ENCODE measurements at places on chromosomes 2 and 18. TPM values are rescaled to one million over a fixed set of nuclear protein-coding genes. Genes with fewer than 3 reads are reported as not detected.

DNA sequence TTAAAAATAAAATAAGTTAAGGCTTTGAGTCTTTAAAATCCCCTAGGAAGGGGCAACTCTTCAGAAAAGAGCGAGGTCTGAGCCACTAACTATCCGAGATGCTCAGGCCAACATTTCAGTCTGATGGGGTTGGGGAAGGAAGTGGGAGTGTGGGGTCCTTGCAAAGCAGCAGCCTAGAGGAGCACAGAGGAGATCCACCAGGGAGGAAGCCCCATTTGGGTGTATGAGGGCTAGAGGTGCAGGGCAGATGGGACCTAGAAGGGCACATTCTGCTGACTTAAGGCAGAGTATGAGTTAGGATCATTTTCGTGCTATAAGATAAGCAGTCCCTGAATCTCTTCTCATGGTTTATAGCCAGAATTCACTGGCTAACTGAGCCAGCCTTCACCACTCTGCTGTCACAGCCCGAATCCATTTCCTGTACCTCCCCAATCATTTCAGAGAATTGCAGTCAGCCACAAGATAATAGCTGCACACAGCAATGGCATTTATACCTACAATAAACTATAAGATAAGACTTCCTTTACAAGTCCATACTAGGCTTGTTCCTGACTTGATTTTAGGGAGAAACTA is 37.0 kb downstream of the MRPL30 start:
- DNase-seq: no peak

ATP8B1 gene
- not detected for total RNA-seq

DNA sequence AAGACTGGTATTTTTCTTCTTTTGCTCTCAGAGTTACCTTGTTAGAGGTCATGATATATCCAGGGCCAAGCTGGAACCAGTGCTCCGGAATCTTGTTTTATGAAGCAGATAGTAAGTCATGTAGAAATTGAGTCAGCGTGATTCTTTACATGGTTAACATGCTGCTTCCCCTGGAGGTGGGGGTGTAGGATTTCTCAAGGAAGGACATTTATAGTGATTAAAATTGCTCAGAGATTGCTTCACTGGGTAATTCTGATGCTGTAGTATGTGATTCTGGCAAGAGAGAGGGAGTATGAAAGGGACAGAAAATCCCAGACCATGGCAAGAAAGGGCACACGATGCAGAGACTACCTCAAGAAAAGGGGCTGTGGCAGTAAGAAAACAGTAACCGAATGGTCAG is 8.0 kb upstream of the MYL1 start:
- DNase-seq: no peak

DNA sequence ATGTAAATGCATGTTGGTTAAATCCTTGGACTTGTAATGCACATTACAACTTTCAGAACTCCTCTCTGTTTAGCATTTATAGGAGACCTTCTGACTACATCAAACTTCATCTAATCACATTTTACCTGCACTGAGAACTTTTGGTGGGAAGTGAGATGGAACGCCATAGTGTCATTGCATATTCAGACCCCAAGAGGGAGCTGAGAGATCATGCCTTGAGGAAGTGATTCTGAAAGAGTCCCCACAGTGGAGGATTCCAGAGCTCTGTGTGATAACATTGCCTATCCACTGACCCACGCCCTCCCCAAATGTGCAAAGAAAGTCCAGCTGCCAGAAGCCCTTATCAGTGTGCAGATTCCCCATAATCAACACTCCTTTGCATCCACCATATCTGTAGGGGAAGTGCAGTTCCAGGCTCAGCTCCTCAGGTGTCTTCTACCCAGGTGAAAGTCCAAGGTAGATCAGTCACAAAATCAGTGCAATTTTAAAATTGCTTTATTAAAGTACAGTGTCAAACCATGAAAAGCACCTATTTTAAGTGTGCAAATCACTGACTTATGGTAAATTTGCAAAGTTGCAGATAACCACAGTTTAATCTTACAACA is 212.4 kb downstream of the RPIA start:
- DNase-seq: no peak

SIX3 gene
- not detected for total RNA-seq

DNA sequence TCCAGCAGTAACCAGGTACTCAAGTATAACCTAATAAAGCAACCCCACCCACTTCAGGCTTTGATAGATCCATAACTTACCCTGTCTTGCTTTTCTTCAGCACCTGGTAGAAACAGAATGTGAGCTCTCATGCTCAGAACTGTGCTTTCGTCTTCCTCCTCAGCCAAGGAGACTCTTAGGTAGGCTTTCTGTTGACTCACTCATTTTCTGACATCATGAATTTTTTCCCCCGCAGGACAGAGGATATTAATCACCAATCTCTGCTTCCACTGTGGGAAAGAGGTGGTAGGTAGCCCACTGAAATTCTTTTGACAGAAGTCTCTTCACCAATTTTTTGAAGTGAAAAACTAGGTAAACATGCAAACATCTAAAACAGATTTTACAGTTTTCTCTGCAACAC is 241.2 kb upstream of the KCNJ3 start:
- DNase-seq: no peak

DNA sequence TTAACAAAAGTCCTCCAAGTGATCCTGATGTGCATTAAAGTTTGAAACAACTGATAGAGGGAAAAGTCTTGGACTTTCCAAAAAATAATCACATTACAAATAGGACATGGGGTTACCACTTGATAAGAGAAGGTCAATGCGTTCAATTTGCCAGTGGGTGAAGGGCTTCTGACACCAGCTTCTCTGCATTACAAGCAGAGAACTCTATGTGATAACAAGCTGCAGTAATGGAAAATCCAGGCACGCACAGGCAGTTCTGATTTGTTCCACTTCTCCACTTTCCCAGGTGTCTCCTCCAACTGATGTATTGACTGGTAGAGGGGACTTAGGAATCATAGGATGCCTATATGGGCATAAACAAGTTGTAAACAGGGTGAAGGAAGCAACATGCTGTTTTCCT is 234.0 kb upstream of the MGAT5 start:
- DNase-seq: no peak

- DNase-seq: no peak
Observed at GRCh38 chr2:164015328-164016123, 279.7 kb upstream of the FIGN start.

Measured in CD4-positive, alpha-beta memory T cell (primary cell).